ENCODE measurements at places on chromosomes 4 and X. TPM values are rescaled to one million over a fixed set of nuclear protein-coding genes. Genes with fewer than 3 reads are reported as not detected.

DNA sequence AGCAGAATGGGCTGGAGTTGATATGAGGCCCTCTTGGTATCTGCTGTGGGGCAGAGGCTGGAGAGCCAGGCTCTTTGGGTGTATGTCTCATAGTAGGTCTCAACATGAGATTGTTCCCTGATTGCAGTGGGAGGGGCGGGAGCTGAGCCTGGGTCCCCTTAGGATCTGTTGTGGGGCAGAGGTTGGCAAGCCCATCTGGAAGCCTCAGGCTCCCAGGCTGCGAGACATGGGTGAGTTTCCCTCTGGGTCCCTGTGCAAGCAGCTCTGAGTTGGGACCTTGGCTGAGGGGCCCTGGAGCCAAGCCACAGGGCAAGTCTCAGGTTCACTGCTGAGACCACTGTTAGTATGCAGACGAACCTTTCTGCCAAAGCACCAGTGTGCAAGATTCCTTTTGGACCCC lies 201.9 kb downstream of the ARHGAP10 start:
- no peak for DNase-seq

GRCh38 chr4:133968174-133968573 lies 233.4 kb downstream of the PABPC4L start:
- DNase-seq = no peak

DNA sequence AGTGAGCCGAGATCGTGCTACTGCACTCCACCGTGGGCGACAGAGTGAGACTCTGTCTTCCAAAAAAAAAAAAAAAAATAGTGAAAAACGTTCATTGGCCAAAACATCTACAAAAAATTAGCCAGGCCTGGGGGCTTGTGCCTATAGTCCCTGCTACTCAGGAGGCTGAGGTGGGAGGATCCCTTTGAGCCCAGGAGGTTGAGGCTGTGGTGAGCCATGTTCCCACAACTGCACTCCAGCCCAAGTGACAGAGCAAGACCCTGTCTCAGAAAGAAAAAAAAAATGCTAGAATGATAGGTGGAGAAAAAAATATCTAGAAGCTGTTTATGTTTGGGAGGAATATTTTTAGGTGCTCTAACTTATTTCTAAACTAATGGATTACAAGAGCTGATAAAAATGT lies 14.9 kb downstream of the SPRY1 start:
- no peak for DNase-seq

GAGE12F gene
- total RNA-seq = 2.2 TPM

- DNase-seq = no peak
Measured at GRCh38 chrX:34147345-34147744, 15.2 kb upstream of the FAM47A start.

UGT2A3 gene
- not detected for total RNA-seq

GRCh38 chrX:102599951-102600579 lies 750 bp downstream of the ARMCX5 start:
- peak; percentile 1 for DNase-seq

ADRA2C gene
- 1.1 TPM for total RNA-seq

GRCh38 chr4:129358571-129358970 lies 262.6 kb downstream of the C4orf33 start:
- DNase-seq = peak; percentile 13

REPS2 gene
- 0.97 TPM for total RNA-seq

DNA sequence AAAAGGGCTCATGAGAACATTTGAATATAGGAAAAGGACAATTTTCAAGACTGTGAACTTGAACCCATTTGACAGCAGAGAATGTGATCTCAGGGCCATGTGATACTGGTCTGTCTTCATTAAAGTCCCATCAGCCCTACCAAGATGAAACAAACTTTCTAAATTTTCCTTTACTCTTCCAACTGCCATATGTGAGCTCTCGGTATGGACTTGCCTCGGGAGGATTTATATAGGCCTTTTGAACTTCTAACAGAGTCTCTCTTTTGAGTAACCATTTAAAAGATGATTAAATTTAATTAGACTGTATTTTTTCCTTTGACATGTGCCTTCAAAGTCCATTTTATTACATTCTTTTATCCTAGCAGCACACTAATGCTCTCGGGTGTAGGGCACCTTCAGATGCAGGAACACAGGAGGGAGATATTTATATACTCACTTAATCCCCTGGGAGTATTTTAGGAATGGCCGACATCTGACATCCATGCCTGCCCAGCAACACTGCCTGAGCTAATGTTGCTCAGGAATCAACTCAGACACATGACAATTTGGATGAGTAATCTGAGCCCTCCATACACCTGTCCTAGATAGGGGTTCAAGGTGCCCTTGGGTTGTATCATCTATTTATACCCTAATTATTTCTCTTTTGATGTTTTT lies 155.0 kb downstream of the SLC7A11 start:
- no peak for DNase-seq

BMP3 gene
- 0.63 TPM for total RNA-seq

TREX2 gene
- not detected for total RNA-seq

F8 gene
- 2.2 TPM for total RNA-seq

DNA sequence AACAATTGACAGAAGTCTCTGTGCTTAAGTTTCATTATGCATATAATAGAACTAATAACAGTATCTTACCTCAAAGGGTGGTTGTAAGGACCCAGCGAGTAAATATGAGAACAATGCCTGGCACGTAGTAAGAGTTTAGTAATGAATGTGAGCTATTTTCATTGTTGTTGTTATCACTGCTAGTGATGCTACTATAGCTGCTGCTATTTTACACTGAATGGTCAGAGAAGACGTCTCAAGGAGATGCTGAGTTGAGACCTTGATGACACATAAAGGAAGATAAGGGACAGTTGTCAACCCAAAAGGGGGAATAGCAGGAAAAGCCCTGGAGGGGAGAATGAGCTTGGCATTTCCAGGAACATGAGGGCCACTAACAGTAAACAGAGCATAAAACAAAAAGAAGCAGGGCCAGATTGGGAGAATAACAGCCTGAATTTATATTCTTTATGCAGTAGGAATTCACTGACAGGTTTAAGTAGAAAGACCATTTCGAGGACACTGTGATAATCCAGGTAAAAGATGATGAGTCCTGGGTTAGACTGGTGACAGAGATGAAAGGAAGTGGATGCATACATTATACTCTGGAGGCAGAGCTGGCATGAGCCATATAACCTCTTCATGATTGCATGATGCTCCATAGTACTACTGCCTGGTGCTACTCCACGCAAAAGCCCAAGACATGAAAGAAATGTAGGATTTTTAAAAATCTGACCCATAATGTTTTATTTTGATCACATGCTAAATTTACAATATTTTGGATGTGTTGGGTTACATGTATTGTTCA lies 23.1 kb downstream of the ATP8A1 start:
- no peak for DNase-seq

STK26 gene
- 52.3 TPM for total RNA-seq

DNA sequence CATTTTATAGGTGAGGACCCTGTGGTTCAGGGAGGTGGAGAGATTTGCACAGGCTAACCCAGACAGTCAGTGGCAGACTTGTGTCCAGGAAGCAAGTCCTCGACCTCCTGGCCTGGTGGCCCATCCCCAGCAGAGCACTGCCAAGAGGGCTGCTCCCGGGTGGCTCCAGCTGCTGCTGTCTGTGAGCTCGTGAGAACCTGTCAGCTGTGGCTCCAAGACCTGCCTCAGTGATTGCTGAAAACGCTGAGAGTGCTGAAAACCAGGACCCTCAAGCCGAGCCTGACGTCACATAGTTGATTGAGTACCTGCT lies 74.2 kb downstream of the RTL9 start:
- DNase-seq = no peak

DNA sequence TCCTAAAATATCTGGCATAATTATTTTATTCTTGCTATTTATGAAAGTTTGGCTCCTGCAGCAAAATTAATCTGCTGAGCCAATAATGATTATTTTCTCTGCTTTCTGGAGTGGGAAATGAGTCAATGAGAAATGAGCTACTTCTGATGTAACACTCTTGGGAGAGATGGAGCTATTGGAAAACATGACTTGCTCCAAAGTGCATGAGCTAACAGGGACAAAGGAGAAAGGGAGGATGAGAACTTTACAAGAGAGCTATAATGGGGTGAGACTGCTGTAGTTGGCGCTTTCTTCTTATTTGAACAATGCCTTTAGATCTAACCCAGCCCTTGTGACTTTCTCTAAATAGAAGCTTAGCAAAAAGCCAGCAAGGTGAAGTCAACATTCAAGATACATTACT lies 615.1 kb downstream of the ANKRD50 start:
- DNase-seq = no peak

- DNase-seq = no peak
Measured at GRCh38 chrX:87890437-87890836, 372.8 kb downstream of the KLHL4 start.

- peak; percentile 2 for DNase-seq
Measured at GRCh38 chrX:18931972-18932371, 51.9 kb downstream of the PHKA2 start.

PAGE4 gene
- not detected for total RNA-seq

IL15 gene
- total RNA-seq = 1.5 TPM

DNA sequence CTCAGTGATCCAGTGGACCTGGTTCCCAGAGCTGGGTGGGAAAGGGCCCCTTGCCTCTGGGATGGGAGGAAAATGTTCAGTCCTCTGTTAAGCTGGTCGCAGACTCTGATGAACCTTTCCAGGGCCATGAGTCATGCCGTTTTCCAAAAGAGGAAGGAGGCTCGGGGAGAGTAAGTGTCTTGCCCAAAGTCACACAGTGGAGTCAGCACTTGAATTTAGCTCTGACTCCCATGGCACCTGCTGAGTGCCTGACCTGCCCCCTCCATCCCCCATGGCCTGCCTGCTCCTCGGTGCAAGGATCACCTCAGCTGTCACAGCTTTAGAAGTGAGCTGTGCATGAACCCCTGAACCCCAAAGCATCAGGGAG lies 14.0 kb upstream of the KIAA0232 start:
- peak; percentile 41 for DNase-seq

FAM236A gene
- total RNA-seq = not detected

MAGEE2 gene
- total RNA-seq = not detected

- DNase-seq = no peak
Measured at GRCh38 chr4:1988327-1988724, 20.4 kb downstream of the NELFA start.

GRCh38 chr4:103032574-103032973 lies 13.1 kb upstream of the SLC9B1 start:
- peak; percentile 15 for DNase-seq

MTMR8 gene
- total RNA-seq = not detected

ITIH6 gene
- total RNA-seq = not detected

- DNase-seq = peak; percentile 41
Measured at GRCh38 chrX:9349572-9350494, 115.0 kb upstream of the TBL1X start.

MAGEA12 gene
- 60.6 TPM for total RNA-seq

LANCL3 gene
- 0.74 TPM for total RNA-seq

GRCh38 chr4:140757232-140757630 lies 1.0 kb upstream of the TBC1D9 start:
- DNase-seq = no peak

GRCh38 chr4:43163101-43163792 lies 270.7 kb downstream of the GRXCR1 start:
- no peak for DNase-seq

DNA sequence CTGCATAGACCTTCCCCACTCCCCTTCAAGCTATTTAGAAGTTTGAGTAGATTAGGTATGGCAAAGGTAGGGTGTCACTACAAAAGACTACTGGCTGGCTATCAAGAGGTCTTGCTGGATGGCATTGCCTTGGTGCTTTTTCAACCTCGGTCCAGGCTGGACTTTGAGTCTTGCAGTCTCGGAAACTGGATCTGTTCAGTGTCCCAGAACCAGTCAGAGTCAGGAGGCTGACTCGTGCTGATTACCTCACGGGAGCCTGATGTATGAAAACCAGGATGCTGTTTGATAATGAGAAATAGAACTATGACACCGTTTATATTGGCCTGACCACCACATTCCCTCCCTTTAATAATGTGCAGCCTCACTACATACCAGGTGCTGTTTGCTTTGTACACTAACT lies 2.7 kb upstream of the PHKA1 start:
- no peak for DNase-seq

DNA sequence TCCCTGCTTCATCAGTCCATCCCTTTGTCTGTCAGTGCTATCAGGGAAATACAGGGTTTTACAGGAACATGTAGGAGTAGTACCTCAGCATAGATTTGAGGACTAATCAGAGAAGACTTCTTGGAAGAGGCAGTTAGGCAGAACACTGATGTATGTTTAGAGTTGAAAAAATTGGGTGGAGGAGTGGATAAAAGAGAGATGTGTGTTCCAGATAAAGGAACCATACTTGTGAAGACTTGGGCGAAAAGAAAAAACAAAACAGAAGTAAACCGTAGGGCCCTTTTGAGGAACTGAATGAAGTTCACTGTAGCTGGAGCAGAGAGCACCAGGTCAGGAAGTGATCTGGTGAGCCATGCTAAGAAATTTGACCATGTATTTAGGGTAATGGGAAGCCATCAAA lies 32.3 kb downstream of the AFF1 start:
- DNase-seq = no peak

DNA sequence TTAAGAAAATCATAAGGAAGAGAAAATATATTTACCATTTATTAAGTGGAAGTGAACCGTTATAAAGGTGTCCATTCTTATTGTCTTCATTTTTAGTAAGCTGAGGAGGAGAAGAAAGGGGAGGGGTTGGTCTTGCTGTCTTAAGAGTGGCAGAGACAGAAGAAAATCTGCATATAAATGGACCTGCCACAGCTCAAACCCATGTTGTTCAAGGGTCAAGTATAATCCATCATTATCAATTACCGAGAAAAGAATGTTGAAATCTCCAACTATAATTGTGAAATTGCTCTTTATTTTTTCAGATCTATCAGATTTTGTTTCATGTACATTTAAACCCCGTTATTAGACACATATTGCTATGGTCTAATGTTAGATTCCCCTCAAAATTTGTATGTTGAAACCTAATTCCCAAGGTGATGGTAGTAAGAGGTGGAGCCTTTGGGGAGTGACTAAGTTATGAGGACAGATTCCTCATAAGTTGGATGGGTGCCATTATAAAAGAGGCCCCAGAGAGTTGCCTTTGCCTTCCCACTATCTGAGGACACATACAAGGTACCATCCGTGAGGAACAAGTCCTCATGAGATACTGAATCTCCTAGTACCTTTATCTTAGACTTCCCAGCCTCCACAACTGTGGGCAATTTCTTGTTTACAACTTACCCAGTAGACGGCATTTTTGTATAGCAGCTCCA lies 58.5 kb upstream of the SMAD1 start:
- no peak for DNase-seq

DNA sequence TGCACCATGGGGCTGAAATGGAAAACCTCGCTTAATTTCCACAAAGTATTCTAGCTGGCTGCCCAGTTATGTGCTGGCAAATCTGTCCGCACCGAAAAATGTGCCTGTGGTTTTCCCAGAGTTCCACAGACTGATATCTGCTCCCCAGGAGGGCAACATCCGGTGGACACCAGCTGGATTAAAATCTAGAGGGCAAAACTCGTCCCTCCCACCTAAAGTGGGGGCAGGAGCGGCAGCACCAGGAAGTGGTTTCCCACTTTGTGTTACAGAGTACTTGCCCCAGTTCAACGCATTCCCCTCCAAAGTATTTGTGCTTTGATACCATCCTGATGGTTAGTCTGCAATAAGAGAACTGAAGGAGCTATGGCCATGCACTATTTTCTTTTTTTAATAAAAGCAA lies 187.6 kb downstream of the TSPAN5 start:
- peak; percentile 79 for DNase-seq

- DNase-seq = no peak
Measured at GRCh38 chrX:2693113-2694002, 2.3 kb downstream of the CD99 start.
